ENCODE measurements at places on chromosomes 16 and 17.

- DNase-seq = peak; percentile 89
Observed at GRCh38 chr16:57299009-57299718, 14.7 kb upstream of the PLLP start.

- DNase-seq = no peak
Observed at GRCh38 chr17:6212766-6213165, 142.6 kb downstream of the WSCD1 start.

- DNase-seq = no peak
Observed at GRCh38 chr17:83200751-83201150, 121.3 kb downstream of the METRNL start.

GRCh38 chr16:17078931-17079631 is 391.7 kb downstream of the XYLT1 start:
- DNase-seq = no peak

DNA sequence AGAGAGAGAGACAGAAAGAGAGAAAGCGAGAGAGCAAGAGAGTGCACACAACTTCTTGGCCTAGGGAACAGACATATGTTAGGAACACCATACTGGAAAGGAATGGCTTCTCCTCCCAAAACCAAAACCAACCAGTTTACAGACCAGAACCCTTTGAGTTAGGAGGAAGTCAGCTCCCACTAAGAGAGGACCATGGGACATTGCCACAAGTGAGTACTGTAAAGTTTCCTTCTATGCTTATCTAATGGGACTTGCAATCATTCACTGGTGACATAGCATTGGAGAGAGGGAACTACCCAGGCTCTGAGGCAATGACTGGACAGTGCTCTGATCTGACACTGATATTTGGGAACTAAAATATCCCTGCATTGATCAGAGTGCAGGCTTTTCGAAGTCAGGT is 32.4 kb downstream of the TBC1D3B start:
- no peak for DNase-seq

- no peak for DNase-seq
Observed at GRCh38 chr17:76755285-76755684, 17.4 kb downstream of the MFSD11 start.

DNA sequence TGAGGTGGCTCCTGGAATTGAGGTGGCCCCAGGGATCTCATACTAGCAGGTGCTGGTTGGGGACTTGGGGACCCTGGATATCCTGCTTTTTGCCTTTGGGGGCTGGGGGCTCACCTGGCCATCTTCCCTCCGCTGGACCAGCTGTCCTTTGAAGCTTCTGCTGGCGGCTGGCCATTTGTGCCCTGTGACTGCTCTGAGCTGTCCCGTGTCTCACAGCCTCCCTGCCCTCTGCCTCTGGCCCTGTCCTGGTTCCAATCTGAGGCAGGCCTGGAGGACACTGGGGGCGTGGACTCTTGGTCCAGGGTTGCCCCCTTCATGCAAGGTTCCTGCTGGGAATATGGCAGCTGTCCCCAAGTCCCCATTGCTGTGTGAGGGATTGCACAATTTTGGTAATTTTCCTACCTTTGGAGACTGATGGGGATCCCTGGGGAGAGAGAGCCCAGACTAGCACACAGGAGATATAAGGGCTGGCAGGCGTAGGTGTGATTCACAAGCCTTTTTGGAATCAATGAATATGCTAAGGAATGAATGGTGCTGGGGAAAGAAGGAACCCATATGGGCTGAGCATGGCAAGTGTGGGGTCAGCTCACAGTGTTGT is 19.2 kb downstream of the ADCY7 start:
- DNase-seq = no peak

DNA sequence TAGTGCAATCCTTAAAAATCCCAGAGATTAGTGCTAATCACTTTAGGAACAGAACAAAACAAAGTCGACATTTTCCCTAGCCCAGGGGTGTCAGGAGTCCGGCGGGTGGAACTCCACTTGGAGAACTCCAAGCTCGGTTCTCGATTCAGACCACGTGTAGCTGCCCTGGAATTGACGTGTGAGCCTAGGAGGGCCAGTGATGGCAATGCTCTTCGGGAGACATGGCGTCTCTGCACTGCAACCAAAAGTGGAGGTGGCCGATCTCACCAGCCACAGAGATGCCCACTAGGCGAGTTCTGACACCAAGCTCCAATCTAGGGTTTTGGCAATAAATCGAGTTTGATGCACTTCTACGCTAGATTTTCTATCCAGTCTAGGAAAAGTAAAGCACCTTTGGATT is 17.6 kb downstream of the MAP1LC3B start:
- no peak for DNase-seq

GRCh38 chr17:79977708-79978547 is 57.7 kb downstream of the TBC1D16 start:
- DNase-seq = no peak

- DNase-seq = no peak
Observed at GRCh38 chr16:87418644-87419043, 26.5 kb downstream of the MAP1LC3B start.

- peak; percentile 81 for DNase-seq
Observed at GRCh38 chr17:45584092-45585036, 93.8 kb upstream of the PLEKHM1 start.

GRCh38 chr16:55264949-55265348 is 59.1 kb upstream of the IRX6 start:
- DNase-seq = no peak

DNA sequence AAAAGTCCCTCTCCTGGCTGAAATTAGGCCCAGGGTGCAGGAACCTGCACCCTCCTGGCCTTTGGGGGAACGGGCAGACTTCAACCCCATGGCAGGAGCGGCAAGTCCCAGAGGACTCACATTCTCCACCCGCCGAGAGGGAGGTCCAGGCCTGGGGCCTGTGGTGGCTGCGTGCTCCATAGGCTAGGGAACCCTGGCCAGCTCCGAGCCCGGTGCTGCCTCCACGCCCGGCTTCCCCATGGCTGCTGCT is 130 bp downstream of the CCDC78 start:
- DNase-seq = no peak

DNA sequence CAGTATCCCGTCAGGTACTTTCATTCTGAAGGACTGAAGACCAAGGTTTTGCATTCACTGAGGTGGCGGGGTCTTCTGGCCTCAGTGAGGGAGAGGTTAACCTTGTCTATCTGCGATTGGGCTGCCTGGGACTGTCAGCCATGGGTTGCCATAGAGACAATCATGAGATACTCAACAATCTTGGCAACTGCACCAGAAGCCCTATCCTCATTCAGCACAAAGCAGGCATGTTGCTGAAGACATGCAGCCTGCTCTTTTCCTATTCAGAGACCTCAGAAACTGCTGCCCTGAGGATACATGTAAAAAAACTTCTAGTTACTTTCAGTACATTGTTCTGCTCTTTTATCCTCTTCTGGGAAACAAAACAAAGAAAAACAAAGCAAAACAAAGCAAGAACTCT is 146.3 kb upstream of the PIRT start:
- DNase-seq = no peak

DNA sequence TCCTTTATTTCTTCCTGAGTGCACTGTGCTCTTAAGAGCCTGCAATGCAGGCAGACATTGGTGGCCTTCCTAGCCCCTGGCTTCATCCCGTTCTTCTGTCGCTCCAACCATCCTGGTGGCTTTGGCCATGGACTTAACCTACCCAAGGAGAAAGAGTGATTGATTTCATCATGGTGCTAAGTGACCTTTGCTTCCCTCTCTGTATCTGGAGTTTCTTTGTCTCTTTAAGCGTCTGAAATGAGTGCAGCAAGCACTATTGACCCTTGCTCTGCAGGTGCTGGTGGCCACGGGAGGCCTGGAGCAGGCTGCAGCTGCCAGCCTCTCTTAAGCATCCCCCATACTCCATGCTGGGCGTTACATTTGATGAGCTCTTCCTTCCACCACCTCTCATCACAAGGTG is 60.5 kb downstream of the RAP1GAP2 start:
- DNase-seq = peak; percentile 68

GRCh38 chr16:84874553-84874952 is 54.8 kb downstream of the CRISPLD2 start:
- no peak for DNase-seq

DNA sequence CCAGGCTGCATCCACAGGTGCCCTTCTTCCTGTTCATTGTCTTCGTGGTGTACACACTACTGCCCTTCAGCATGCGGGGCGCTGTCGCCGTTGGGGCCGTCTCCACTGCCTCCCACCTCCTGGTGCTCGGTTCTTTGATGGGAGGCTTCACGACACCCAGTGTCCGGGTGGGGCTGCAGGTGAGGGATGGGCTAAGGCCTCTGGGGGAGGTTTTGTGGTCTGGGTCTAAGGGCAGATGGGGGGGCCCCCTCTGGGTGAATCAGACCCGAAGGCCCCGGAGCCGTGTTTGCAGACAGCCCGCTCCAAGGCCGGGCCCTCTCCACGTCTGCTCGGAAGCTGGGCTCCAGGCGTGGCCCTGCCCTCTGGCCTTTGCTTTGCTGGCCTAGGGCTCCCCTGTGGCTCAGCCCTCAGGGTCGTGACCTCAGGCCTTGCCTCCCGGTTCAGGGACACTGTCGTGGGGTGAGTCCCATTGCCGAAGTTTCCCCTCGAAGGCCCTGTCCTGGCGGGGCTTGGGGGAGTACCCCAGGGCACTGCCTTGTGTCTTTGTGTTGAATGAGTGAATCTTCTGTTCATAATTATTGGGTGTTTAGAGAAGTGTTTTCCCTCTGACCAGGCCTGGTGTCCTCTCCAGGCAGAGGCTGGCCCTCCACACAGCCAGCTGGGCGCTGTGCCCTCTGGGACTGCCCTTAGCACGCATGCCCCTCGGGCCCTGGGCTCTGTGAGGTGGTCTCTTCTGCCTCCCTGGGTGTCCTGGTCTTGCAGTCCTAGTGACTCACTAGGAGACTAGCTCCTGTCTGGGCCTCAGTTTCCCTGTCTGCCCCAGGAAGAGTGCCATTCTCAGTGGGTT is 25.6 kb downstream of the ADCY7 start:
- DNase-seq = no peak

DNA sequence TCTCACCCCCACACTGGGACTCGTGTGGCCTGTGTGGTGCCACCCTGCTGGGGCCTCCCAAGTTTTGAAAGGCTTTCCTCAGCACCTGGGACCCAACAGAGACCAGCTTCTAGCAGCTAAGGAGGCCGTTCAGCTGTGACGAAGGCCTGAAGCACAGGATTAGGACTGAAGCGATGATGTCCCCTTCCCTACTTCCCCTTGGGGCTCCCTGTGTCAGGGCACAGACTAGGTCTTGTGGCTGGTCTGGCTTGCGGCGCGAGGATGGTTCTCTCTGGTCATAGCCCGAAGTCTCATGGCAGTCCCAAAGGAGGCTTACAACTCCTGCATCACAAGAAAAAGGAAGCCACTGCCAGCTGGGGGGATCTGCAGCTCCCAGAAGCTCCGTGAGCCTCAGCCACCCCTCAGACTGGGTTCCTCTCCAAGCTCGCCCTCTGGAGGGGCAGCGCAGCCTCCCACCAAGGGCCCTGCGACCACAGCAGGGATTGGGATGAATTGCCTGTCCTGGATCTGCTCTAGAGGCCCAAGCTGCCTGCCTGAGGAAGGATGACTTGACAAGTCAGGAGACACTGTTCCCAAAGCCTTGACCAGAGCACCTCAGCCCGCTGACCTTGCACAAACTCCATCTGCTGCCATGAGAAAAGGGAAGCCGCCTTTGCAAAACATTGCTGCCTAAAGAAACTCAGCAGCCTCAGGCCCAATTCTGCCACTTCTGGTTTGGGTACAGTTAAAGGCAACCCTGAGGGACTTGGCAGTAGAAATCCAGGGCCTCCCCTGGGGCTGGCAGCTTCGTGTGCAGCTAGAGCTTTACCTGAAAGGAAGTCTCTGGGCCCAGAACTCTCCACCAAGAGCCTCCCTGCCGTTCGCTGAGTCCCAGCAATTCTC is 27.4 kb downstream of the STH start:
- no peak for DNase-seq

DNA sequence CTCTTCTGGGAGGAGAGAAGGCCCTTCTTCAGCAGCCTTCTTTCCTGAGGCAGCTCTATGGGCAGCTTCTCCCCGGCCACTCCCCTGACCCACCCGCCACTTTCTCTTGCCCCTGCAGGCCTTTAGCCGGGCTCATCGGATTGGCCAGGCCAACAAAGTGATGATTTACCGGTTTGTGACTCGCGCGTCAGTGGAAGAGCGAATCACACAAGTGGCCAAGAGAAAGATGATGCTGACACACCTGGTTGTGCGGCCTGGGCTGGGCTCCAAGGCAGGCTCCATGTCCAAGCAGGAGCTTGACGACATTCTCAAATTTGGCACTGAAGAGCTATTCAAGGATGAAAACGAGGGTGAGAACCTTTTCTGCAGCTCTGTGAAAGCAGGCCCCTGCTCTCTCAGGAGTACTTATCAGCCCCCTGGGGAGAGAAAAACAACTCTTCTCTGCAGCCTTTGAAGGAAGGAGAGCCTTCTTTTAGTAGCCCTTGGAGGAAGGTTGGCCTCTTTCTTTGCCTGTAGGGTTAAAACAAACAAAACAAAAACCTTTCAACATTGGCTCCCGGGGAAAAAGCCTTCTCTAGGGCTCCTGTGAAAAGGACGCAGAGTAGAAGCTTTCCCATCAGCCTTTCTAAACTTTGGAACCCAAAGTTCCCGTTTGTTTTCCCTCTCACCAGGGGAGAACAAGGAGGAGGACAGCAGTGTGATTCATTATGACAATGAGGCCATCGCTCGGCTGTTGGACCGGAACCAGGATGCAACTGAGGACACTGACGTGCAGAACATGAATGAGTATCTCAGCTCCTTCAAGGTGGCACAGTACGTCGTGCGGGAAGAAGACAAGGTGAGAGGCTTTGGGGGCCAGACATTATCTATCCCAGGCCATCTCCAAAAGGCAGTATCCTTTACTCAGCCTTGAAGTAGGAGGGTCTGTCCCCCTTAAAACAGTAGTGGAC is 12.7 kb downstream of the RNF227 start:
- no peak for DNase-seq

DNA sequence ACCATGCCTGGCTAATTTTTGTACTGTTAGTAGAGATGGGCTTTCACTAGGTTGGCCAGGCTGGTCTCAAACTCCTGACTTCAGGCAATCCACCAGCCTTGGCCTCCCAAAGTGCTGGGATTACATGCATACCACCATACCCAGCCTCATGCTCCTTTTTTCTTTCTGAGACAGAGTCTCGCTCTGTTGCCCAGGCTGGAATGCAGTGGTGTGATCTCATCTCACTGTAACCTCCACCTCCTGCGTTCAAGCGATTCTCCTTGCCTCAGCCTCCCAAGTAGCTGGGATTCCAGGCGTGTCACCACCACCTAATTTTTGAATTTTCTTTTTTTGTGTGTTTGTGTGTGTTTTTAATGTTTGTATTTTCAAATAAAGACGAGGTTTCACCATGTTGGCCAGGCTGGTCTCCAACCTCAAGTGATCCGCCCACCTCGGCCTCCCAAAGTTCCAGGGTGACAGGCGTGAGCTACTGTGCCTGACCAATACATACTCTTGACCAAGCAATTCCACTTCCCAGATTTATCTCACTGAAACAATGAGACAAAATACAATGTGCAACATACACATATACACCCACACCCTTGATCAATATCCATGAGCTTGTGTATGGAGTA is 5.0 kb downstream of the GRB2 start:
- no peak for DNase-seq

GRCh38 chr17:66702106-66702936 is 132.6 kb upstream of the CACNG5 start:
- no peak for DNase-seq
